NCI-H1105 (cell line): ENCODE measurements at places on chromosomes 5 and 9.
A peak's percentile ranks its signal among the peaks of the same experiment; 100 is the strongest.

GRCh38 chr5:6714226-6715041 lies 1.2 kb downstream of the TENT4A start:
- no peak for DNase-seq

DNA sequence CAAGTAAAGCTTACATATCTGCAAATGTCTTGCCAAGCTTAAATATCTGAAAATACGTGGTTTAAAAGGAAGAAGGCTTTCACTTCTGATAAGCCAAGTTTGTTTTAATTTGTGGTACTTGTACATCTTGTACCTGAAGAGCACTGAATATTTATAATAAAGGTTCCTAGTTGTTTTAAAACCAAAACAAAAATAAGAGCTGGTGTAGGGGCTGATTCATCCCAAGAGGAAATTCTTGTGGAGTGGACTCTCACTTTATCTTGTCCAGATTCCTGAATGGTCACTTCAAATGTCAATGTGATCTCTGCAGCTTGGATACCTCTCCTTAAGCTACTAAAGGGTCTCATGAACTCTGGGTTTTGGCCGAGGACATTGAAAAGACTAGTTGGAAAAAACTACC lies 29.5 kb downstream of the MAMDC2 start:
- DNase-seq, result no peak

DNA sequence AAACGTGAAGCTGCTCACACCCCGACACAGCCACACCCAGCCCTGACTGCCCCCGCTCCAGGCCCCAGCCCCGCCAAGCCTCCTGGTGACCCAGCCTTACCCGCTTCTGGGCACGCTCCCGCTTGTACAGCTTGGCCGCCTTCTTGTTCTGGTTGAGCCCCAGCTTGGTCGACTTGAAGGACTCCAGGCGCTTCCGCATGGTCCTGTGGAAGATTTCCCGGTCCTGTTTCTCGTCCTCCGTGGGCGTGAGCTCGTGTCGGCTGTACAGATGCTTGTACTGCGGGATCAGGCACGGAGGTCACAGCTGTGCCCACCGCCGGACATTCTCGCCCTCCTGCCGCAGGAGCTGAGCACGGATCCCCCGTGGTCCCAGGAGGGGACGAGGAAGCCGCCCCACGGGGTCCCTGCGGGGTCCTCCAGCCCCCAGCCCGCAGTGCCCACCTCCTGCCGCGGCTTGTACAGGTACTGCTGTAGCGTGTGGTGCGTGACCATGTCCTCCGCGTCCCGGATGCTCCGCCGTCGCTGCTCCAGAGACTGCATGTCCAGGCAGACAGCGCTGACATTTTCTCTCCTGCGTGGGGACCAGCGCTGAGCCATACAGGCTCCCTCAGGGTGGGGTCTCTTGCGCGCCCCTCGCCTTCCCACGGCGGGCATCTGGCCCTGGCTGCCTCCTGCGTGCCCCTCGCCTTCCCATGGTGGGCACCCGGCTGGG lies 33.3 kb downstream of the EXOC3 start:
- no peak for DNase-seq

DNA sequence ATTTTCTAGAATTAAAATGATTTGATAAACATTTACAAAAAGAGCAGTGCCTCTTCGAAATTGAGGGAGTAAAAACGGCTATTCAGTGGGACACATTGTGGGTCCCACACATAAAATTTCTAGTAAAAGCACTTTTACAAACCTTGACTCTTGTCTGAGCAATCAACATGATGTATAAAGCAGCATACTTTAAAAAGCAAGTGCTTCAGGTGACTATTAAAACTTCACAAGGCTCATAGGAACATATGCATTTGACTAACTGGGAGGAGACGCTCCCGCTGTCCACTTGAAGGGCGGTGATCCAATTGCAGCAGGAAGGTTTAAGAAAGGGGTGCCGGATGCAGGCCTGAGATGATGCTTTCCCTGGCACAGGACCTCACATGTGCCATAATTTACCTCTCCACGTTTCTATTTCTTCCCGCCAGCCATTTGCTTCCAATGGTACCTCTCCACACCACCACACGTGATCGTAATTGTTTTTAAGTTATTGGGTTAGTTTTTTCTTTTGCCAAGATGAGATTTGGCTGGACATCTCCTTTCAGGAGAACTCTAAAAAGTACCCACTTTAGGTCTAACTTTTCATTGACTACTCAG lies 1.8 kb downstream of the MCTP1 start:
- DNase-seq, result no peak

DNA sequence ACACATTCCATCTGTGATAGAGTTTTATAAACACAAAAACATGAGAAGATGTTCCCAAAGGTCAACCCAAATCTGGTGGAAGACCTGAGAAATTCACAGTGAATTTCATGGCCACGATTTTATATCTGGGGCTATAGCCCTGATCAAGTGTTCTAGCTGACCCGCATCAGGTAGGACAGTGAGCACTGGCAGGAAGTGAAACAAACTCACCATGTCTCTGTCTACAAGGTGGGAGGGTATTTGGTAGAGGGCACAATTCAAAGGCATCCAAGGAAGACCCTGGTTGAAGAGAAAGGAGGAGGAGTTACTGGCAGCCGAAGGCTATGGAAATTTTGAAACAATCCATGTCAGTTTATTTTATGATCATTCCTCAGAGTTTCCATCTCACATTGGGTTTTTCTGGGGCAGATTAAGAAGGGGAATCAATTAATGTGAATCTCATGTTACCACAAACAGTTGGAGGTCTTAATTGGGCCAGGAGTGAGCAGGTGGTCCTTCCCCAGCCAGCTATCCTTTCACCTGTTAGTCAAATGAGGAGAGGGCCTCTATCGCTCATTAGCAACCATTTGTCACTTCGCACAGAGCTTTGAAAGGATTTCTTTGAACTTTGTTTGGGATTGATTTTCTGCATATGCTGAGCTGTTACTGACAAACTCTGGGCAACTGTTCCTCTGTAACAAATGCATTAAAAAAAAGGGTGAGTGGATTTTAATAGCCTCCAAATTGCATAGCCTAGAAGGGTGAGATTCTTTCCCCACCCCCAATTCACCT lies 612.0 kb upstream of the CLINT1 start:
- DNase-seq, result peak; percentile 46

- no peak for DNase-seq
Measured at GRCh38 chr5:5700549-5700948, 278.1 kb downstream of the ICE1 start.
